Activated CD4-positive, alpha-beta T cell treated with anti-CD3 and anti-CD28 coated beads, Interleukin-2, amount 50 U/mL, for 1 hour (primary cell): ENCODE measurements at places on chromosomes 7 and 10.

GRCh38 chr7:156752367-156753228 is 112.0 kb downstream of the RNF32 start:
- DNase-seq, result no peak

DNA sequence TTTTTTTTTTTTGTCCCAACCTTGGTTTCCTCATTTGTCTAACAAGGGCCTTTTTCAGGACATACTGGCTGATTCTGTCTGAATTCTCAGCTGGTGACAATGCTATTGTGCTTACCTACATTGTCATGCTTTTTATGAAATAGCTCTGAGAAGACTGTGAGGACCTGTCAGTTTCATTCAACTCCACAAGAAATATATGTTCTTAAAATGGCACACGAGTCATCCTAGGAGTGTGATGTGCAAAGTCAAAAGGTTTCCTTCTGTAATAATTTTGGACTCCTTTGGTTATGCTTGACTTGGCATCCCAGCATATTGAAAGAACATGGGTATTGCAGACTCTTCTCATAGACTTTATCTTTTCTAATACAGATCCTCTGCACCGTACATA is 316.0 kb downstream of the GFRA1 start:
- DNase-seq, result no peak

DNA sequence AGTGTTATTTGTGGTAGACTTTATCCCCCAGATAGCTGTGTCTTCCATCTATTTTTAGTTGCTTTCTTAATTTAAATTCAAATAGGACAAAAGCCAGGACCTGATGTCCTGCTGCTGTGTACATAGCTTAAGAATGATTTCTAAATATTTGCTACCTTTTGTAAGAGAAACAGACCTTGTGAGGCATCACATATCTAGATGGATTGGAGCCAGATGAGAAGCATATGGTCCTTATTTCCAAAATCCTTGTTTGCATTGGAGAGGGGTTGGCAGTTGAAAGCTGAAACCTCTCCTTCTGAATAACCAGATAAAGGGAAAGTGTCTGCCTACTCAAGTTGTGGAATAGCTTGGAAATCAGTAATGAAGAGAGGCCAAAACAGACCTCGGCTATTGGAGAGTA is 50.7 kb upstream of the AMPH start:
- DNase-seq, result no peak

GRCh38 chr7:131605280-131605878 is 49.0 kb upstream of the PODXL start:
- DNase-seq, result no peak

DNA sequence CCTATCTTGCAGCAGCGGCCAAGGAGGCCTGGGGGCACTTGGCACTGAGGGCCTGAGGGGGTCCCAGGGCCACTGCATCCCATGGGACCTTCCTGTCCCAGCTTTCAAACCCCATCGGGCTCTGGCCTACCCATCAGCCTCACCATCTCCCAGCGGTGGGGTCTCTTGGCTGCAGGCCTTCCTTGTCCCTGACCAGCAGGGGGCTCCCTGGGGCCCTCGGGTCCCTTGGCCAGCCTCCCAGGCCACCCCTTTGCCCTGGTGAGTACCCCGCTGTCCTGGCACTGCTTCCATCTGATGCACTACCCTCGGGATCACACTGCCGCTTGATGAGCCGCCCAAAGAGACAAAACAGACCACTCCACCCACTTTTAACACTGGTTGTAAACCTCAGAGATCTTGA is 43.5 kb downstream of the YKT6 start:
- DNase-seq, result peak; percentile 14

DNA sequence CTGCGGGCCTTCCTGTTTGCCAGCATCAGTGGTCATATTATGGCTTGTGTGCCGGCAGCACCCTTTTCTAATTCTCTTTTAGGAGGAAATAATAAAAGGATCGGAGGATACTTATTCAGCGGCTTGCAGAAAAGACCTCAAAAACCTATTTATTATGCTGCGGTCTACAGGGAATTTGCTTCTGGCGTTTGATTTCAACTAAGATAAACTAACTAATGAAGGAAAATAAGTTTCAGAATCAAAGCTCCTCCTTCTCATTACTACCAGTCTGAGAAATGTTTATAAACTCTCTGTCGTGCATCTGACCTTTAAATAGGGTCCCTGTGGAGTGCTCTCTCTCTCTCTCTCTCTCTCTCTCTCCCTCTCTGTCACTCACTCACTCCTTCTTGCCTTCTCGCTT is 335.0 kb upstream of the GLI3 start:
- DNase-seq, result no peak

- no peak for DNase-seq
Measured at GRCh38 chr10:109071539-109071938, 851.8 kb downstream of the XPNPEP1 start.

DNA sequence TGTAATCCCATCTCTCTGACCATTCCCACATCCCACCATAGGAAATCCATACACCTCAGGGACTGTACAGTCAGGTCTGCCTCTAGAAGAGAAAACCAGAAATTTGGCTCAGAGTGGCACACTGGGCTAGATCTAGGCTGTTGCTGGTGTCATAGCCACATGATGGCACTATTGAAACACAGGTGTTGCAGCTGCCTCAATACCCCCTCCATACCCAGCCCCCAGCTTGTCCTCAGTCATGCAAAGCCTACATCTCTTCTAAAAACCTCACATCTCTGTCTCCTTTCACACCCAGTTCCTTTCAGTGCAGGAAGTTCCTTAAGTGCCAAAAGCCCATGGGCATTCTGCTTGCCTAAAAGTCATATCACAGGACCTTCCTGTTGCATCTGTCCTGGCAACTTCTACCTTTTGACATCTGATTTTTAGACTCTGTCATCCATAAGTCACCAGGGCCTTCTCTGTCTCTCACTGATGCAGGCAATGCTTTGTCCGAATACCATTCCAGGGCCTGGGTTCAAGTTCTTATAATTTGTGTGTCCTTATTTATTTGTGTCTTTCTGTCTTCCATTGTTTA is 27.0 kb upstream of the HIBADH start:
- DNase-seq, result no peak

GRCh38 chr10:73493781-73494180 is 2.0 kb downstream of the PPP3CB start:
- no peak for DNase-seq

GRCh38 chr10:113576852-113577251 is 24.0 kb downstream of the HABP2 start:
- no peak for DNase-seq

- no peak for DNase-seq
Measured at GRCh38 chr7:17599733-17600339, 301.4 kb downstream of the AHR start.

- DNase-seq, result peak; percentile 33
Measured at GRCh38 chr10:87850742-87851205, 12.6 kb downstream of the KLLN start.

GRCh38 chr10:118873091-118873737 is 118.4 kb upstream of the CACUL1 start:
- no peak for DNase-seq

DNA sequence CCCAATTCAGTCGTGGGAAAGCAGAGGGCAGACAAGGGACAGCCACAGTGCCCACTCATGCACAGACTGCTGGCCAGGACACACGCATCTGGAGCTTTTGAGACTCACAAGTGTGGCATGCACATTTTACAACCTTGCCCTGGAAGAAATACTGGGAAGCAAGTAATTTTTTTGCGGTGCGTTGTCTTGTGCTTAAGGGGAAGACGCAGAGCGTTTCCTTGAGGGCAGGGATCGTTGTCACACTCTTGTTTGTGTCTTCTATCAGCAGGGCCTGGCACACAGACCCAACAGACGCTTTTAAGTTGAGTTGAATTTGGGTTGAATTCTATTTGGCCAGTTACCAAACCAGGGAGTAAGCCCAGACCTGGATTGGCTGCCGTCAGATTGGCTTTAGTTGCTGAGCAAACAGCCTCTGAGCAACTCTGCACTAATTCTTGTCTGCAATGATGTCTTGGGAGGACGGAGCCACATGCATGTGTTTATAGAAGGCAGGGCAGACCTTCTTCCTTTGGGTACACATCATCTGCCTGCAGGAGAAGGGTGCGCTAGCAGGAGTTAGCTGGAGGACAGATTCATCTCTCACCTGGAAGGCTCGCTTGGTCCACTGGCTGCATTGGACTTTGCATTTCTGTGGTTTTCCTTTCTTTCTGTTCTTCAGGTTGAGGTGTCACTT is 38.4 kb downstream of the IL2RA start:
- no peak for DNase-seq

DNA sequence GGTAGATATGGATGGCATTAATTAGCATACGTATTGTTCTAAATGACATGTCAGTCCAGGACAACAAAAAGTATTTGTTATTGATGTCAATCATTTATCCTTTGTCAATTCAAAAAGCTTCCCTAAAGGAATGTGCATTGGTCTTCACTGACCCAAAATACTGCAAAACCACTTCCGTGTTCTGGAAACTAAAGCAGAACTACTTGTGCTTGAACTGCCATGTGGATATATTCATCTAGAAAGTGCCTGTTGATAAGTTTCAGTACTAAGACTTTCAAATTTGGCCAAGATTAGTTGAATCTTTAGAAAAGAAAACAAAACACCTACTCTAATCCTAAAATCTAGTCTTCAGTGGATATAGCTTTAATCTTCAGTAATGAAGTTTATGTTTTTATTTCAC is 242.1 kb upstream of the PPP1R3A start:
- DNase-seq, result no peak

GRCh38 chr10:30765022-30765615 is 135.6 kb upstream of the LYZL2 start:
- no peak for DNase-seq

DNA sequence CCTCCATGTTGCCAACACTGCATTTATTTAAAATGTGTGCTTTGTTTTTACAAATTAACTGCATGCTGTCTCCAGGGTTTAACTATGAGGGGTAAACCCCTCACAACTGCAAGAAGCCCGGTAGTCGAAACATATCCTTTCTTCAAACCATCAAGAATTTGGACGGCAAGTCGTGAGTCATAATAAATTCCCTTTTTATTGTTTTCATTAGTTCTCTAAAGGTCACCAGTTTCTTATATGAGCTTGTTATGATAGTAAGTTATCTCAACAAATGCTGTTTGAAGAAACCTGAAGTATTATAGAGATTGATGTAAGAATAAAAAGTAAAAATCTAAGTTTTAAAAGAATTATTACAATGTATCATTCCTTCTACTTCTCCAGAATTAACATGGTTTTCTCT is 12.2 kb upstream of the FIGNL1 start:
- no peak for DNase-seq

DNA sequence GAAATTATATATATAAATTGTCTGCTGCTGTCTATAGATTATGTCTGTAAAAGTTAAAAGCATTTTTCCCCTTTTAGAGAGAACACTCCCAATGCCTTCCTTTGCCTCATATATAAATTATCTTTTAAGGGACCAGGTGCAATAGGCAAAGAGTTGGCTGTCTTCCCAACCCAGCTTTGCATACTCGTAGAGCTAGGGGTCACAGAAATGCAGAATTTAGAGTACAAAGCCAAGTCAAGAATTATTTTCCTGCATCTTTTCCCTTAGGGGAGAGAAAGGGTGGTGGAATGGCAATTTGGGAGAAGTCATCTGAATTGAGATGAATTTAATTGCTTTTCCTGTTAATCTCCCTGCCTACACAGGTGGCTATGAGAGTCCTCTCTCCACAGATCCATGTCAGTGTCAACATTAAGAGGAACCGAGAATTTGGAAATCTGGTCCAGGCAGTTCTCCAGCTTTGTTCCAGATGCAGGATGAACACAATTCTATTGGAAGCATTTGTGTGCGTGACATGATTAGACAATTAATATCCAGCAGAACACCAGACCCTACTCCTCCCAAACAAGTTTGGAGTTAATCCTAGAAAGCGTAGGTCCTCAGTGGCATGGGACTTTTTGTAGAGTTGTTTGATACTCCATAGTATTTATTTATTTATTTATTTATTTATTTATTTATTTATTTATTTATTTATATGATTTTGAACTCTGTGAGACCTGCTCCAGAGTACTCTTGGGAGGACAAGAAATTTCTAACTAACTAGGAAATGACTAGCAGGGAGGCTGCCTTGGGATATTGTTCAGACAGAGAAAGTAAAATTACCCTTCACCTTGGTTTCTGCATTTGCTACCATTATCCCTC is 80.3 kb upstream of the SKAP2 start:
- DNase-seq, result no peak

- DNase-seq, result no peak
Measured at GRCh38 chr7:118040562-118040961, 143.4 kb upstream of the LSM8 start.

DNA sequence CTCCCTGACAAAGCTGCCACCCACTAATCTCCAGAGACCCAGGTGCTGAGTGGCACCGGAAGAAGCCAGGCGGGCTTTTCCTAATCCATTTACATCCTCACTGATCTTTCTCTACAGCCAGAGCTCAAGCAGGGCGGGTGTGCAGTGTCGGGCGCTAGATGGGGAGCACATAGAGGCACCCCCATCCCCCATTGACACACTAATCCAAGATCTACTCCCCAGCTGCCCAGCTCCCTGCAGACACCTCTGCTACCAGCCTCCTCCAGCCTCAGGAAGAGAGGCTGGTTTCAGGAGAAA is 22.2 kb downstream of the FRMPD2 start:
- DNase-seq, result no peak

- no peak for DNase-seq
Measured at GRCh38 chr7:77867537-77867865, 68.9 kb downstream of the PHTF2 start.
